Epithelial cell of esophagus (primary cell): ENCODE measurements at places on chromosomes 1 and 21.

- DNase-seq, result peak; percentile 94
Observed at GRCh38 chr1:40862008-40862863, at the start of gene CITED4. Gene CITED4 (minus strand): TSS chr1:40862363. CDS start chr1:40862127, 236 bp downstream.

DNA sequence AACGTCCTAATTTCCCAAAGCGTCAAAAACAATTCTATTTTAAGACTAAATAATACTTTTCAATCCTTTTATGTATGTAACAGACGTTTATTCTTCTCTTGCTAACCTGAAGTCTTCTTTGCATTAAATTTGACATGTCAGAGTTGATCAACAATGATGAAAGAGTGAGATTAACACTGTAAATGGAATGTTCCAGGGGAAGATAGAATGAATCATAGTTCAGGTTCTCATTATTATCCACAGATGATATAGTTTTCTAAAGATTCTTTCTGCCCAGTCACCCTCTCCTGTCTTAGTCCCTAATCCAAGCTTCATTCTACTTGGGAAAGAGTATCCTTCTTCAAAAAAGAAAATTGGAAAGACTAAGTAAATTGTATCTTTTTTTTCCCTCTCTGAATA, 38.9 kb downstream of the SDCCAG8 start:
- DNase-seq, result peak; percentile 87

DNA sequence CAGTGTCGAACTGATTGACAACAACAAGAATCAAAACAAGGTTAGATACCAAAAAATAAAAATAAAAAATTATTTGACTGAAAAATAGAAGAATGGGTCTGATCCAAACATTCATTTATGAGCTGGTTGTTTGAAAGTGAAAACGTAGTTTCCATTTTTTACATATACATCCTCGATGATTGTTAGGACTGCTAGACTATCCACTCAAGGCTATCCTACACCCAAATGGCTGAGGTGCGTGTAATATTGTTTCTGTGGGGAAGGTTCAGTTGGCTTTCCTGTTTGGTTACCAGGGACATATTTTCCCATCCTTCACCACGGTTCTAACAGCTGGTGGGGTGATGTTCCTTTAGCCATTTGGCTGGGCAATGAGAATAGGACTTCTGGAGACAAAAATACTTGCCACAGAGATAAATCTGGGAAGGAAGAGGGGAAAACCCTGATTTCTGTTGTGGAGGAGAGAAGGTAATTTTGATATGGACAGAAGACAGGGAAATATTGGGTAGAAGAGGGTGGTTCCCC, 66.3 kb downstream of the MAP3K7CL start:
- no peak for DNase-seq

GRCh38 chr1:48500541-48501450, 28.8 kb upstream of the SPATA6 start:
- no peak for DNase-seq

GRCh38 chr1:9886092-9886742, 23.9 kb downstream of the CTNNBIP1 start:
- DNase-seq, result no peak

GRCh38 chr1:182784556-182785171, 4.9 kb upstream of the NPL start:
- DNase-seq, result peak; percentile 59
